ENCODE measurements at places on chromosomes 7 and 10.

DNA sequence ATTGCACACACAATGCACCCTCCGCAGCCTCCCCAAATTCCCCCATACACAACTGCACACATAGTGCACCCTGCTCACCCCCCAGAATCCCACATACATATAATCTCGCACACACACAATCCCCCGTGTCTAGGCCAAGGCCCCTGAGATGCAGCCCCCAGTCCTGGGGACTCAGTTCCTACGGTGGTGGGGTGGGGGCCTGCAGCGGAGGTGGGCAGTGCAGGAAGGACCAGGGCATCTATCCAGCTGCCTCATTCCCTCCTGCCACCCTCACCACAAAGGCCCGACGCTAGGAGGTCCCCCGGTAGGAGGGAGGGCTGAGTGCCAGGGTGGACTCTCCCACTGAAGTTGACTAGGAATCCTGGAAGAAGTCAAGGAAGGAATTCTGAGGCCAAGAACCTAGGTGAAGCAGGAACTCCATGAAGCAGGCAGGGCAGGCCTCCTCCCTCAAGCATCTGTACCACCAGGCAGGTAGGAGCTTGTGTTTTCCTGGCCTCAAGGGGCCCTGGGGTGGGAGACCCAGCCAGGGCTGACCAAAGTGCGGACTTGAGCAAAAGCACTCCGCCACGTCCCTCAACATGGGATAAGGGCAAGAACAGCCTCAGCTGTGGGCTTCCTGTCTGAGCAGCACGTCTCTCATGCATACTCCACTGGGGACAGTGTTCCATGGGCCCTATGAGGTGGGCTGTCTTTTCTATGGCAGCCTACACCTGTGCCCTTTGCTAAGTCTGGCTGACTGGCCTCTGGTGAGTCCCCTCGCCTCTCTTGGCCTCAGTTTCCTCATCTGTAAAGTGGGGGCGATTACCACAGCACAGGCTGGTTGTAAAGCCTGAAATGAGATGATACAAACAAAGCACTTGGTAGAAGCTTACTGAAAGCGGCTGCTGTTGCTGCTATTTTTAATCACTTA lies 145.7 kb downstream of the MAPK8 start:
- DNase-seq, result no peak

GRCh38 chr7:33754933-33755928 lies 150.1 kb upstream of the BMPER start:
- no peak for DNase-seq

DNA sequence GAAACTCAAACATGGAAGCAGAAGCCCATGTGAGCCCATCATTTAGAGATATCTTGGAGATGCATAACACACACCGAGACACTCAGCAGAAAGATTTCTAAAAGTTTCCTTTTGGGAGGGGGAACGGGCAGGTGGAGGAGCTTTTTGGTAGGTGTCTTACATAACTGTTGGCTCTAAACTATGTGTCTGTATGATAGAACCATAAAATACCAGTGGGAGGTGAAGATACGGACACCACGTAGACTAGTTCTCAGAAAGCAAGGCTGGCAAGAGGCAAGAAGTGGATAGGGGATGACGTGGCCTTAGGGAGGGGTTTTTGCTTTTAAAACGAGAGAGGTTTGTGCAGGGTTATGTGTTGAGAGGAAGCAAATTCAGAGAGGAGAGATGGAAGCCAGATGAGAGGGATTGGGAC lies 36.5 kb downstream of the IL15RA start:
- DNase-seq, result no peak

GRCh38 chr10:63940277-63940922 lies 419.2 kb downstream of the REEP3 start:
- DNase-seq, result no peak

DNA sequence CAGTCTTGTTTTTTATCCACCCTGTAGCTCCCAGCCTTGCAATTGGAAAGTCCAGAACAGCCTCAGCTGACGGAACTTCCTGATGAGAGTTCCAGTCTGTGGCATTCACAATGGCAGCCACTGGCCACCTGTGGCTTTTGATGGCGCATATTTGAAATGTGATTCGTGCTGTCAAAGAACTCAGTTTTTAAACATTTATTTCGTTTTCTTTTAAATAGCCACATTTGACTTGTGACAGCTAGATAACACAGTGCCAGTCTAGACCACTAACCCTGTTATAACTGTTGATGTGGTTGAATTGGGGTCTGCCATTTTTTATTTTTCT lies 97.3 kb downstream of the INPP5A start:
- DNase-seq, result no peak

DNA sequence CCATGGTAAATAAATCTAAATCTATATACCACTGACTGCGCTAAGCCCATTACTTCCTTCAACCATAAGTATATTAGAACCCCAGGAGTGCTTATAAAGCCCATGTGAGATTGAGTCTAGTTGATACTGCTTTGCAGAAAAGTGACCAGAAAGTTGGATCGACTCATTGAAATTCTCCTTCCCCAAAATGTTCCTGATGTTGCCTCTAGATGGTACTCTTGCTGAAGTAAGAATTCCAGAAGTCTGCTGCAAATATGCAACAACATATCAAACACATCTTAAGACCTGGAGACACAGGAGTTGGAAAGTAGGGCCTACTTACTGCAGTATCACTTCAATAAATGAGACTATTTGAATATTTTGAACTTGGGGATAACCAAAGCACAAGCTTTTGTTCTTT lies 550.8 kb downstream of the IPMK start:
- DNase-seq, result no peak

DNA sequence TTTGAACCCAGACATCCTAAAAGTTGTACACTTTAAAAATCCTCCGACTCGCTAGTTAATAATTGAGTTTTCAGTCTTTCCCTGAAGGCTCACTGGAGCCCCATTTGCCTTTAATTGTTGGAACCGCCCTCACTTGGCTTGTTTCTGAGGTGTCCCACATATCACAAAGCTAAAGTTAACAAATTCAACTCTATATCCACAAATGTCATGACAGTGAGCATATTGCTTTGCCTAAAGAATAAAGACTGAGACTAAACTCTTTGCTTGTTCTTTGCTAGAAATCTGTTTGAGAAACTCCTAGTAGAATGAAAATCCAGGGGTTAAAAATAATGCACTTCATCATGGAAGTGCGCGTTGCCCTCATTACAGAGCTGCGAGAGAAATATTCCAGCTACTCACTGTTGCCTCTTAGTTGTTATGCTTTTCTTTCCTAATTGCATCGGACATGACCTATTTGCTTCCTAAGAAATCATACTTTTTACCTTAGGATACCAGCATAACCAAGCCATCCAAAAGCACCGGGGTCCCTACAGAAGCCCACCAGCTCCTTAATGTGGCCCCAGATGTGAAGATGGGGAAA lies 752 bp downstream of the THSD7A start:
- DNase-seq, result no peak

GRCh38 chr10:58776568-58777318 lies 264.1 kb downstream of the BICC1 start:
- DNase-seq, result no peak

- DNase-seq, result no peak
These were observed 12.3 kb downstream of the CNPY1 start for GRCh38 chr7:155533827-155534690.

DNA sequence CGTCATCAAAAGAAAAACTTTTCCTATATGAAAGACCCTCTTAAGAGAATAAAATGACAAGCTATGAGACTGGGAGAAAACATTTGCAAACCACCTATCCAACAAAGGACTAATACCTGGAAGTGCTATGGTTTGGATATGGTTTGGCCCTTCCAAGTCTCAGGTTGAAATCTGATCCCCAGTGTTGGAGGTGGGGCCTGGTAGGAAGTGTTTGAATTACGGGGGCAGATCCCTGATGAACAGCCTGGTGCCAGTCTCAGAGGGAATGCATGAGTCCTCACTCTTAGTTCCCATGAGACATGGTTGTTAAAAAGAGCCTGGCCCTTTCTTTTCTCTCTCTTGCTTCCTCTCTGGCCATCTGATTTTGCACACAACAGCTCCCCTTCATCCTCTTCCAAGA lies 6.3 kb downstream of the ALDH18A1 start:
- DNase-seq, result no peak

GRCh38 chr10:49441488-49442476 lies 45.9 kb upstream of the DRGX start:
- DNase-seq, result no peak

DNA sequence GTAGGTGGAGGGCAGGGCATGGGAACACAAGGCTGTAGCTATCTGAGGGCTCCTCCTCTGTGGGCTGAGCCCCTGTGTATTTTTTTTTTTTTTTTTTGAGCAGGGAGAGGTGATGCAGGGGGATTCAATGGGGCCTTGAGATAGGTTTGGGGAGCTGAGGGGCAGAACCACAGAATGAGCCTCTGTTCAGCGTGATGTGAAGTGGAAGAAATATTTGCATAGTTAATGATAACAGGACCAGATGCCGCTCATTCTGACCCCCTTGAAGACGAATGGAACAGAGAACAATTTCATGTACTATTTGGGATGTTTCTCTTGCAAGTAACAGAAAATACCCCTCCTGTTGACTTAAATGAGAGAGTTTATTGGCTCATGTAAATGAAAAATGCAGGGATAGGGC lies 69.7 kb upstream of the EMX2 start:
- no peak for DNase-seq
